ENCODE measurements at places on chromosomes 4 and X.

- DNase-seq = no peak
Observed at GRCh38 chr4:3261411-3262207, 12.7 kb downstream of the MSANTD1 start.

GRCh38 chr4:109029987-109030386 lies 267.1 kb upstream of the ETNPPL start:
- DNase-seq = no peak

GRCh38 chr4:149676076-149676475 lies 139.6 kb downstream of the IQCM start:
- DNase-seq = no peak

- DNase-seq = no peak
Observed at GRCh38 chr4:16472537-16472936, 246.3 kb upstream of the TAPT1 start.

DNA sequence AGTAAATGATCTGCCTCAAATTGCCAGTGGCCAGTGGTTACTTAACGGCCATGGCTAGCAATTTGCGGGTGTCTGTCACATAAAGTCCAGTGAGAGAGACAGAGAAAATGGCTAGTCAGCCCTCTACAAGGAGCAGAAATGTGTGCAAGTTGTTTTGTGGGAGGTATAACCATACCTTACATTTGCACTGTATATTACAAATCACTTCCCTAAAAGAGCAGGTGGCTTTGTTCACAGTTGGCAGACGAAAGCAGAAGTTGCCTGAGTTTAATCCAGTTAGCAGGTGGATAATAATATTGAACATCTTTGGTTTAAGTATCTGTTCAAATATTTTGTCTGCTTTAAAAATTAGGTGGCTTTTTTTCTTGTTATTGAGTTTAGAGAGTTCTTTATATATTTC lies 15.6 kb downstream of the SRPX start:
- DNase-seq = no peak

GRCh38 chr4:145132511-145133098 lies 34.5 kb downstream of the ABCE1 start:
- no peak for DNase-seq

DNA sequence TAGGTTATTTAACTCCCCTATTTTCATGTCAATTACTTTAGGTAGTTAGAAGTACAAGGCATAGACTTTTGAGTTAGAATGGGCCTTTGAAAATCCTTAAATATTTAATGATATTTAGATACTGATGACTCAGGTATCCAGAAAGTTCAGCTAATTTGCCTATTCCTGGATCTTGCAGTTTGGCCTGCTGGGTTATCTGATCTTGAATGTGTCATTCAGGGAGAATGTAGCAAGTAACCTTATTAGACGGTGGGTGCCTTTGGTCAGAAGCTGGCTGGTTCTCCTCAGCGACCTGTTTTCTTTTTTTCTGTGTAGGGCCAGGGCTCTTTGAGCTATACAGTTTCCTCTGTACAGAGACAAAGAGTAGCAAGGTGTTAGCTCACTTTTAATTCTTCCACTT lies 42.0 kb downstream of the MTM1 start:
- no peak for DNase-seq

- no peak for DNase-seq
Observed at GRCh38 chr4:44623676-44624075, 27.7 kb downstream of the YIPF7 start.

DNA sequence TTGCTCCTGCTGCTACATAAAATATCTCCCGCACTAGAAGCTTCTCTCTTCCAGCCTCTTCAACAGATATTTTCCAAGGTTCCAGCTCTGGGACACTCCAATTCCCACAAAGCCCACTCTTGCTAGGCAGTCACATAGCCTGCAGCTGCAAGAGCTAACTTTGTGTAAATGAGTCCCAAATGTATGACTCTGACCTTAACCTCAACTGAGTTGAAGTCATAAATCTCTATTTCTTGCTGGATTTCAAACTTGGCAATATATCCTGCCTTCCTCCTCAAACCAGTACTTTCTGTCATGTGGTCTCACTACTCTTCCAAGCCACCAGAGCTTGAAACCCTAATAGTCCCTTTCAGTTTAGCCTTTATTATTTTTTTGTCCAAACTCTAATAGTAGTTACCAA lies 315.4 kb upstream of the GRIA3 start:
- DNase-seq = no peak

GRCh38 chr4:142434519-142435224 lies 411.4 kb downstream of the INPP4B start:
- DNase-seq = no peak

- peak; percentile 19 for DNase-seq
Observed at GRCh38 chr4:82898322-82899243, 2.0 kb upstream of the THAP9 start.

GRCh38 chrX:33160273-33160672 lies 51.1 kb downstream of the DMD start:
- DNase-seq = no peak

- DNase-seq = no peak
Observed at GRCh38 chr4:158870626-158871334, 102.0 kb downstream of the FNIP2 start.

DNA sequence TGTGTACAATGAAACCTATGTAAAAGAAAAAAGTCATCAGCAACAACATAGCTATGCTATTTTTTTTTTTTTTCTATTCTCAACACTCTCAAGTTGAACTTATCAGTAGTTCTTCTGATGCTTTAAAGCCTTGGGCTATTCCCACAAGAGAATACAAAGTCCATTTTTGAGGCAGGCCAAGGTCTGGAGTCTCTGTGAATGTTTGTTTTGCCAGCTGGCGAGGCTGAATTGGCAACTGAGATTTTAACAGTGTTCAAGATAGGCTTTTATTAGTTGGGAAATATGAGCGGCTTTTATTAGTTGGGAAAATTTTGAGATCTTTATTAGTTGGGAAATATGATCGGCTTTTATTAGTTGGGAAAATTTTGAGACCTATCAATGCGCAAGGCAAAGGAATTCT lies 336.6 kb downstream of the SLITRK2 start:
- DNase-seq = no peak

GRCh38 chr4:107902715-107903114 lies 28.6 kb upstream of the CYP2U1 start:
- no peak for DNase-seq

DNA sequence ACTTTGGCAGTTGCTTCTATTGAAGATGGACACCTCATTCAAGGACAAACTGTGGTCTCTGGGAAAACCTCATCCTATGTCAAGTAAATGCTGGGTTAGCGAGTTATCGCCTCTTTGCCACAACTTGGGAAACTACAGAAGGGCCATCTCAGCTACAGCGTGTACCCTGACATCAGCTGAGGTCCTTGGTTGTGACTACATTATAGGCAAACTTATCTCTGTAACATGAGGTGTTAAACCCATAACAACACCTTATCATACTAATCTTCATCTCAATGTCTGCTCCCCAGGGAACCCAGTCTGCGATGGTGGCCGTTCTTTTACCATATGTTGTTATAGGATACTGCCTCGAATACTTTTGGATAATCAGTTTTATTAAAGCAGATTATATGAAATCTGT lies 1862.7 kb downstream of the STIM2 start:
- DNase-seq = no peak

DNA sequence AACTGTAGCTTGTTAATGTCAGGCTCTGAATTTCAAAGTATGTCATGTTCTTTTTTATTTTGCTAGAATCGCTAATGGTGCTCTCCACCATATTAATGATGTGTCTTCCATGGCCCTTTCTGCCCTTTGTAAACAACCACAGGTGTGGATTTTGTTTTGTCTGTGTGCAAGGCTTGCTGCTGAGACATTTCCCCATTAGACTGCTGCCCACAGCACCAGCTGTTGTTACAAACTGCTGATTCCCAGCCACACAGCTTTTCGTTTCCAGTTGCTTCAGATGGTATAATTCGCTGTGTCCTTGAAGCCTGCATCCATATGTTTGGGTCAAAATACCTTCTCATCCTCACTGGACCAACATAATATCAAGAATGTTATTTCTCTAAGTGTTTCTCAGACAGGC lies 32.8 kb downstream of the KCNIP4 start:
- no peak for DNase-seq

- DNase-seq = peak; percentile 26
Observed at GRCh38 chr4:56160636-56161035, 211.9 kb downstream of the CEP135 start.

GRCh38 chr4:16227462-16227868 lies 1.2 kb upstream of the TAPT1 start:
- DNase-seq = peak; percentile 36

DNA sequence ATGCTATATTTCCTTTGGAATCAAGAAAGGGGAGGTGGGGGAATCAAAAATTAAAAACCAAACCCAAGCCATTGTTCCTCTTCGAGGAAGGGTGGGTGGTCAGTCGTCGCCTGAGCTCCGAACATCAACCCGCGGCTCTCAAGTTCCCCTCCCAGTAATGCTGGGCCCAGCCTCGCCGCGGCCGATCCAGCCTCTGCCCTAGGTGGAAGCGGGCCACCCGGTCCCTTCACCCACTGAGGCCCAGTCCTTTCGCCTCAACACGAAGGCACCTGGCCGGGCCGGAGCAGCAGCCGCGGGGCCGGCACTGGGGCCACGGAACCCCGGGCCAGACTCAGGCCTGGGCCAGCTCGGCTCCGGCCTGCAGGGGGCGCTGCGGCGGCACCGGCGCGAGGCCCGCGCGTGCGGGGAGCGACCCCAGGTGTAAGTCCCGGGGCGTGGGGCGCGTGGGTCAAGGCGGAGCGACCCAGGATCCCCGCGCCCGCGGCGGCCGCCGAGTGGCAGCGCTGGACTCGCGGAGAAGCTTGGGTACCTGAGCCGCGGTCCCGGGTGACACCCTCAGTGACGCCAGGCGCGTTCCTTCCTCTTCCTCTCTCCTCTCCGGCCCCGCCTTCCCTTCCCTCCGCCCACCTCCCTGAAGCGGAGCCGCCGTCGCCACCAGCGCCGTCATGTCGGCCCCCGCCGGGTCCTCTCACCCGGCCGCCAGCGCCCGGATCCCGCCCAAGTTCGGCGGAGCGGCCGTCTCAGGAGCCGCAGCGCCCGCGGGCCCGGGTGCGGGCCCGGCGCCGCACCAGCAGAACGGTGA lies at the start of gene SEC24B:
TSS of gene SEC24B (plus strand) at position 611 of the 802 bp plus-strand sequence. CDS start at position 666, 55 bp downstream.
- peak; percentile 93 for DNase-seq

- no peak for DNase-seq
Observed at GRCh38 chrX:12080265-12080664, 58.0 kb upstream of the FRMPD4 start.

DNA sequence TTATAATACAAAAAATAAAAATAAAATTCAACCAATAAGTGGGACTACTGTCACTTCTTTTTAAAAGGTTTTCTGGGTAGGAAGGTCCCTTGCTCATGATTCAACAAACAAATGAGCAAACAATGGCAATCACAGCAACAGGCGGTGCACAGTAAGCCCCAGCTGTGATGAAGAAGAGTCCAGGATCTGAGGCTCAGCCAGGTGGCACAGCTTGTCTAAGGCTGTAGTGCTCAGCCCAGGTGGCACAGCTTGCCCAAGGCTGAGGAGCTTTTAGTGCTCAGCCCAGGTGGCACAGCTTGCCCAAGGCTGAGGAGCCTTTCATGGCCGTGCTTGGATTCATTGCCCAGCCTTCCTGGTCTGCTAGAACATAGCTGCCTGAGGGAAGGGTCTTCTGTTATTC lies 75.0 kb downstream of the ZFYVE28 start:
- DNase-seq = no peak

DNA sequence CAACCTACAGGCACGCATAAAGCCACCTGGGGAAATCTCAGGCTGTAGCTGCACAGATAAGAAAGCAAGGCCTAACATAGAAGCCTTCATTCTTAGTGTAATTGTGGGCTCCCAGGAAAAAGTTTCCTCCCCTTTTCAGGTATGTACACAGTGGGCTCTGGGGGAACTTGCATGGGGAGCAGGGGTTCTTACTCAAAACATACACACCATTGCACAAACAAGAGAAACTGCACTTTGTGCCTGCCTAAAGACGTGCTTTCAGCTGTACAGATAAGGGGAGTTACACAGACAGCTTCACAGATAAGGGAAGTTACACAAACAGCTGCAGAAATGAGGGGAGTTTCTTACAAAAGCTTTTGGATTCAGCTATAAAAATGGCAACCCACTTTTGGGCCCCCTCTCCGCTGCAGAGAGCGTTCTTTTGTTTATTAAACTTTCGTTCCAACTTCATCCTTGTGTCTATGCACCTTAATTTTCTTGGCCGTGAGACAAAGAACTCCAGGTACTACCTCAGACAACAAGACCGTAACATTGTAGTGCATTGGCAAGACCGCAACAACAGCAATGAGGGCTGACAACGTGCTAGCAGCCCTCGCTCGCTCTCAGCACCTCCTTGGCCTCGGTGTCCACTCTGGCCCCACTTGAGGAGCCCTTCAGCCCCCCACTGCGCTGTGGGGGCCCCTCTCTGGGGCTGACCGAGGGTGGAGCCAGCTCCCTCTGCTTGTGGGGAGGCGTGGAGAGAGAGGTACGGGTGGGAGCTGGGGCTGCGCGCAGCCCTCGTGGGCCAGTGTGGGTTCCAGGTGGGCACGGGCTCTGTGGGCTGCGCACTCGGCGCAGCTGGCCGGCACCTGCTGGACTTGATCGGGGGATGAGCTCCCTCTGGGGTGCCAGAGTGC lies 317.5 kb downstream of the RAPGEF2 start:
- no peak for DNase-seq

DNA sequence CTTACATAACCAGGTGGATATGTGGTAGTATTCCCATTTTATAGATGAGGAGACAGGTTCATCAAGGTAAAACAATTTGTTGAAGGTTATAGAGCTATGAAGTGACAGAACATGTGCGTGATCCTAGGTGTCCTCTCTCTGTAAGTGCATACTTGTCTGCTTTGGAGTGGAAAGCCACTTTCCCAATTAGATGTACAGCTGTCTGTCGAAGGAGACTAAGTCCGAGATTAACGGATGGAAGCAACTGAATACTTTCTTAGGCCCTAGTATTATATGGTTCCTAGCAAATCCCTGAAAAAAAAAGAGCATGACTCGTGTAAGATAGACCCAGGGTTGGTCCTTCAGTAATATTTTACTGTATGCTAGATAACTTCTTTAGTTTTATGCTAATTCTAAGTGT lies 19.7 kb downstream of the TMEM131L start:
- DNase-seq = no peak

DNA sequence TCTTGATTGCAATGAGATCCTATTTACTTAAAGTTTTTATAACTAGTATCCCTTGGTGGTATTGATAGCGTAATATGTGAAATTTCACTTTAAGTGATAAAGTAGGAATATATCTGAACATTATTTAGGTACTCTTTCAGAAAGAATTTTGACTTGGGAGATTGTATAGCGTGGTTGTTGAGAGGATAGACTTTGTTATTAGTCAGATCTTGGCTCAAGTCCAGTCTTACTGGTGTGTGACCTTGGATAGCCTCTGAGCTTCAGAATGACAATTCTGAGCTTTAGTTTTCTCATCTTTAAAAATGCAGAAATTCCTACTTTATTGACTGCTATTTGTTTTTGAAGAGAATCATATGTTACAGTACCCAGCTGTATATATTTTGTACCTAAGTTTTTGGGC lies 32.6 kb downstream of the DCK start:
- DNase-seq = no peak

GRCh38 chrX:13014111-13015096 lies 30.0 kb downstream of the FAM9C start:
- DNase-seq = no peak

GRCh38 chr4:8849266-8850073 lies 22.2 kb downstream of the HMX1 start:
- DNase-seq = no peak
